ENCODE measurements at places on chromosomes 3 and 15.

GRCh38 chr3:121759541-121760202 lies 10.1 kb upstream of the GOLGB1 start:
- no peak for DNase-seq

DNA sequence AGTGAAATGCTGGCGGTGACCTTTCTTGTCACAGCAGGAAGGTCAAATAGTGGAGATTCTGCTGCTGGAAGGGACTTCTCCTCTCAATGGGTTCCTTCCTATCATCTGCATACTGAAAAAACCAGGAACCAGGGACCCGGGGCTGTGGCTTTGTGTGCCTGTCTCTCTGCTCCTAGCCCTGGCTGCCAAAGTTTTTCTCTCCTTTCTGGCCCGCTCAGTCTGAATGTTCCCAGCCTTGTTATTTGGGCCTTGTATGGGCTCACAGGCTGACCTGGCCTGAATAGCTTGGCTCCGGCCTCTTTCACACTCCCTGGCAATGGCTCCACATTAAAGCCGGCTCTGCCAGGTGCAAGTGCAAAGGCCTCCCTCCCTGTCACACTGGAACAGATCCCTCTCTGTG lies 94.7 kb downstream of the LRIG1 start:
- DNase-seq = no peak

GRCh38 chr3:5214352-5214751 lies 26.8 kb downstream of the EDEM1 start:
- DNase-seq = no peak

GRCh38 chr3:2156244-2156847 lies 57.7 kb downstream of the CNTN4 start:
- no peak for DNase-seq

- DNase-seq = no peak
These were observed 1.6 kb downstream of the BDH1 start for GRCh38 chr3:197554196-197554561.

- no peak for DNase-seq
These were observed 8.0 kb downstream of the FAM174B start for GRCh38 chr15:92647467-92648163.

- no peak for DNase-seq
These were observed 846 bp upstream of the POLG start for GRCh38 chr15:89335298-89336041.

DNA sequence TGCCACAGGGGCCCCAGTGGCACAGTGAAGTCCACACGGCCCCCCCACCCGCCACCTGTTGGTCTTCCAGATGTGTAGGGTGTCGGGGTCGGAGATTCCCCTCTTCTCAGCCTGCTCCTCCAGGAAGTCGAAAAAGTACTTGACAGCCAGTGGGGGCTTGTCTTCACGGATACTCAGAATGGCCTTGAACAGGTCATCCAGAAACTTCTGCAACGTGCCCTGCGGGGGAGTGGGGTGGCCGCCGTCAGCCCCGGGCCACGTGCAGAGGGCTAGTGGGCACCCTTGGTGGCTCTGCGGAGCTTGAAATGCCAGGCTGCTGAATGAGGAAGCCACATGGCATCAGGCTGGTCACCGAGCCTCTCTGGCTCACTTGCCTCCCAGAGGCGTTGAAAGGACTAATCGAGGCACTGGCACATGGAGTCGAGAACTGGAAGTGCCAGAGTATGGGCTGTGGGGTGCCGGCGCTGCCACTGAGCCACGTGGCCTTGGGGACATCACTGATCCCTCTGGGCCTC lies 16.6 kb downstream of the H1-8 start:
- DNase-seq = no peak

- DNase-seq = no peak
These were observed 275.4 kb downstream of the NFKBIZ start for GRCh38 chr3:102124704-102125103.

DNA sequence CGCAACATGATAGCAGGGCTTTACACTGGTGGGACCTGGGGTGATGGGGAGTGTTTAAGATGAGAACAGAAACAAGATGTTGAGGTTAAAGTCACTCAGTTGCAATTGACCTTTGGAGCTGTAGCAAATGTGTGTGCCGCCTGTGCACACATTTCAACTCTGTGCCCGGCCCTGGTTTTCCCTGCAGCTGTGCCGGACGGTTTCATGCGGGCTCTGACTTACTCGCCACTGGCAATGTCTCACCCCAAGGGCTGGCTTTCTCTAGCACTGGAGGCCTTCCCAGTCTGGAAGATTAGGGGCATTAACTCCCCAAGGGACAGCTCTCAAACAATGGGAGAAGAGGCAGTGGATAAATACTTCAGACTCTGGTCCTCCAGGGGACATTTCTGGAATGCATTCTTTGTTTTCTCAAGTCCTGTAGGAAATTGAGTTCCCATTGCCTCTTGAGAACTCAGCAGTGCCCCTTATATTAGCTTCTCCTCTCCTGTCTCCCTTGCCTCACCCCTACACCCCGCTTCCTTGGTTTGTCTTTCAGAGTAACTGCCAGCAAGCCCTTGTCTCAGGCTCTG lies 152.5 kb downstream of the EDEM1 start:
- DNase-seq = no peak

- DNase-seq = no peak
These were observed 330.5 kb downstream of the ROBO2 start for GRCh38 chr3:77370413-77370812.

DNA sequence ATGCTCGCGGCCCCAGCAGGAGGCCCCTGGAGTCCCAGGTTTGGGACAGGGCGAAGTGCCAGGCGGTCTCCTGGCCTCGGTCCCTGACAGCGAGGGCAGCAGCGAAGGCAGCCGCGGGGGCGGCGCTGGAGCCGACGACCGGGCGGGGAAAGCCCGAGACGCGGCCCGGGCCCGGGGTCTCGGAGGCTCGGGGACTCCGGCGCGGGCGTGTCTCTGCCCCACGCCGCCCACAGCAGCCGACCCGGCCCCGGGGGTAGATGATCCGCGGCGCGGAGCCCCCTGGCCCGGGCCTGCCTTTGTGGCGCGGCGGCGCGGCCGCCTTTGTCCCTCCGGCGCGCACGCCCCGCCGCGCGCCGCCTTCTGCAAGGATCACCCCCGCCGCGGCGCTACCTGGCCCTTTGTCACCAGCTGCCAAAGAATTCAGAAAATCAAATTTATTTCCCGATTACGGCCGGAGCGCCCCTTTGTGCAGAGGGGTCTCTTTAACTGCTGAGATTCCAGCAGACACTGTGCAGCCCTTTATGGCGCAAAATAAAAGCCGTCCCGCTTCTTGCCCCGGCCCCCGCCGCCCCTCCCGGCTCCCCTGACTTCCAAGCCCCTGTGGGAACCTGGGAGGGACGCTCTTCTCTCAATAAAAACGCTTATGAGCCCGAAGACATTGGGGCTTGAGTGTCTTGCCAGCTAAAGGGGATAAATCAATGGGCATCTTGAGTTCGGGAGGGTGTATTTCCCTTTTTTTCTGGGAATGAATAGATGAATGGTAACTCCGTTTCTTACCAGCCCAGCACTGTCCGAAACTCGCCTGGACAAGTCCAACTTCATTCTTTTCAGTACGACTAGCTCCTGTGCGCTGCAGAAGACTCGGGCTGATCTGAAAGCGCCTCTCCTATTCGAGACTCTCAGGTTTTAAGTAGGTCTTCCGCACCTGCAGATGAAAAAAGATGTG lies 68.4 kb downstream of the HES1 start:
- DNase-seq = no peak

- DNase-seq = no peak
These were observed 415.5 kb upstream of the TPRG1 start for GRCh38 chr3:188756241-188756640.

- no peak for DNase-seq
These were observed 81.1 kb downstream of the RAD18 start for GRCh38 chr3:8882171-8882593.

DNA sequence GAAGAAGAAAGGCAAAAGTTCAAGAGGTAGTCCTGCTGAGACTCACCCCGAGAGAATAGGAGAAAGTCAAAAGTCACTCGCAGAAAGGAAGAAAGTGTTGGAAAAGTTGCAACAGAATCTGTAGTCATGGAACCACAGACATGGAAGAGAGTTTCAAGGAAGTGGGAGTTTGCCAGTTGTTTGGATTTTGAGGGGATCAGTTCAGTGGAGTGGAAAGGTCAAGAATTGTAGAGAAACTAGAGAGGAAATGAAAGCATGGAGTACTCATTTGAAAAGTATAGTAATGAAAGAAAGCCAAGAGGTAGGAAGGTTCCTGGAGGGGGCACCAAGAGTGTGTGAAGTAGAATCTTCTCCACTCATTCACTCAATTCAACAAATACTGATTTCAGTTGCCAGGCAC lies 34.7 kb downstream of the SPTSSB start:
- DNase-seq = no peak

DNA sequence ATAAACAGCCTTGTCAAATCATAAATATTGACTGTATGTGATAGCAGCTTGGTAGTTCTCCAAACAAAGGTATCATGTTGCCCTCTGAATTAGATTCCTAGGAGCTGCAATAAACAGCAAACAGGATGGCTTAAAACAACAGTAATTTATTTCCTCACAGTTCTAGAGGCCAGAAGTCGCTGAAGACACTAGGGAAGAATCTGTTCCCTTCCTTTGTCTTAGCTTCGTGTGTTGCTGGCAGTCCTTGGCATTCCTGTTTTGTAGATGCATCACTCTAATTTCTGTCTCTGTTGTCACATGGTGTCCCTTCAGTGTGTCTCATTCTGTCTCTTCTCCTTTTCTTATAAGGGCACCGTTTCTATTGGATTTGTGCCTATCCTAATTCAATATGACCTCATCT lies 679.3 kb downstream of the OTOL1 start:
- no peak for DNase-seq

- DNase-seq = no peak
These were observed 124.0 kb upstream of the STT3B start for GRCh38 chr3:31408720-31409119.

DNA sequence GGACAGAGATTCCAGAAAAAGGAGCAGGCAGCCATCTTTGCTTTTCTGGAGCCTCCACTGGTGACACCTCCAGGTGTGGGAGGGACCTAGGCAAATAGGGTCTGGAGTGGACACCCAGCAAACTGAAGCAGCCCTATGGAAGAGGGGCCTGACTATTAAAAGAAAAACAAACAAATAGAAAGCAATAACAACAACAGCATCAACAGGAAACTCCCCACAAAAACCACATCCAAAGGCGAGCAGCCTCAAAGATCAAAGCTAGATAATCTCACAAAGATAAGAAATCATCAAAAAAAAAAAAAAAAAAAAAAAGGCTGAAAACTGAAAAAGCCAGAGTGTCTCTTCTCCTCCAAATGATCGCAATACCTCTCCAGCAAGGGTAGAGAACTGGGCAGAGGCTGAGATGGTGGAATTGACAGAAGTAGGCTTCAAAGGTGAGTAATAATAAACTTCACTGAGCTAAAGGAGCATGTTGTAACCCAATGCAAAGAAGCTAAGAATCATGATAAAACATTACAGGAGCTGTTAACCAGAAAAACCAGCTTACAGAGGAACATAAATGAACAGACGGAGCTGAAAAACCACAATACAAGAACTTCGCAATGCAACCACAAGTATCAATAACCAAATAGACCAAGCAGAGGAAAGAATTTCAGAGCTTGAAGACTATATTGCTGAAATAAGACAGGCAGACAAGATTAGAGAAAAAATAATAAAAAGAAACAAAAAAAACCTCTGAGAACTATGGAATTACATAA lies 225.4 kb downstream of the CTNNB1 start:
- DNase-seq = no peak

GRCh38 chr3:156216852-156217251 lies 96.5 kb downstream of the KCNAB1 start:
- DNase-seq = no peak

DNA sequence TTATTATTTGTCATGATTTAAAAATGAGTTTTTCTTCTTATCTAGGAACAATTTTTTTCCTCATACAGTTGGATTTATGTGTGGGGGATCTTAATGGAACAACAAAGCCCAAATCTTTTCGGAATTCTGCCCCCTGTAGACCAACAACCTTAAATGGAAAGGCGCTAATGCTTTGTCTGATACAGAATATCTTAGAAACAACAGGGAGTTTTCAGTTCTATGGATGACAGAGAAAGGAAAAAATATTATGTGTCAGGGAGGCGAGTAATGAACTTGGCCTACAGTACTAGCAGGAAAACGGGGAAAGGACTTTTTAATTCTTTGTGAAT lies 592 bp downstream of the MOBP start:
- no peak for DNase-seq

GRCh38 chr15:89670971-89671560 lies 8.1 kb downstream of the PLIN1 start:
- DNase-seq = no peak

- no peak for DNase-seq
These were observed 1058.1 kb downstream of the NSUN3 start for GRCh38 chr3:95120921-95121320.

DNA sequence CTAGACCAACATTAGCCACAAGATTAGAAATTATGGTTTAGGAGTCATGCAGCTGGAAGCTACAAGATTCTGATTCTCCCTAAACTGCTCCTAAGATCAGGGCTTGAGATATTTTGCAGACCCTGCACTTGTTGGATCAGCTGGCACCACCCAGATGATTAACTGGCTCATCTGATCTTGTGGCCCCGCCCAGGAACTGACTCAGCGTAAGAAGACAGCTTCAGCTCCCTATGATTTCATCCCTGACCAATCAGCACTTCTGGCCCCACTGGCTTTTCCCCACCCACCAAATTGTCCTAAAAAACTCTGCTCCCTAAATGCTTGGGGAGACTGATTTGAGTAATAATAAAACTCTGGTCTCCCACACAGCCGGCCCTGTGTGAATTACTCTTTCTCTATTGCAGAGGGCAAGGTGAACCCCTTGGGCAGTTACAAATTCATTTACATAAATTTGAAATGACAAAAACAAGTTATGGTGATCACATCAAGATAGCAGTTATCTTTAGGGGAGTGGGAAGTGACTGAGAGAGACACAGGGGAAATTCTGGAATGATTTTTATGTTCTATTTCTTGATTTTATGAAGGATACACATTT lies 76.5 kb downstream of the CD200R1L start:
- no peak for DNase-seq

DNA sequence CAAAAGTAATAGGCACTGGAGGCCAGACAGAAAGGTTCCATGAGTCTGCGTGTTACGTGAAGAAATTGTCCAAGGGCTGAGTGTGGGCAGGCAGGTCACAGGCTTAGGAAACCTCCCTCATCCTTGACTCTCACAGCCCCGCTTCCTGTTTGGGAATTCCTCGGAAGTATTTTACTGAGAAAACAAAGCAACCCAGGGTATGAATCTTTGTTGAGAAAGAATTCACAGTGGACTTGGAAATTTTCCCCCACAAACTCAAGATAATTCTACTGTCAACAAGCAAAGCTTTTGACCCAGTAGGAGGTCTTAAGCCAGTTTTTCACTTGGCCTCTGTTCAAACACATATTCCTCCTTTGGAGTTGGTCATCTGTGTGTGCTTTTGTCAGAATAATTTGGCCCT lies 377.1 kb upstream of the TPM1 start:
- no peak for DNase-seq

DNA sequence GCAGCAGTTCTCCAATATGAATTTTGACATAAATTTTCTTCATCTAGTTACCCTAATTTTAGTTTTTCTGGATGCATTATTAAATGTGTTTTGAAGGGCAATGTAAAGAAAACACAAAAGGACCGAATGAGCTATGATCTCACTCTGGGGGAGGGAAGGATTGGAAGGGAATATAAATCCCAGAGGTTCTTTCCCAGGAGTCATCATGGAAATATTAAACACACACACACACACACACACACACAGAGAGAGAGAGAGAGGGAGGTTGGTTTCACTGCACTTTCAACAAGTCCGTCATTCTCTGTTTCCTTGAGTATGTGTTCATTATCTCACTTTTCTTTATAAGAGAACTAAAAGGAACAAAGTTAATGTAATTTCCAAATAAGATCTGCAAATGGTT lies 70.7 kb upstream of the DCBLD2 start:
- no peak for DNase-seq

All from activated CD8-positive, alpha-beta memory T cell treated with anti-CD3 and anti-CD28 coated beads for 1 hour (primary cell).